Neural progenitor cell (in vitro differentiated cells): ENCODE measurements at places on chromosomes 2 and 18. TPM values are rescaled to one million over a fixed set of nuclear protein-coding genes. Genes with fewer than 3 reads are reported as not detected.

The C1GALT1C1L gene
- total RNA-seq = 0.12 TPM in 1 of 2 replicates, not detected in the other

The CCDC68 gene
- total RNA-seq = not detected in 2 replicates

The SULT1C4 gene
- 9.0 and 11.3 TPM in 2 replicates for total RNA-seq

The RAB6C gene
- 0.07 TPM in 1 of 2 replicates, not detected in the other for total RNA-seq

The GKN1 gene
- not detected in 2 replicates for total RNA-seq

The CCDC85A gene
- total RNA-seq = 0.34 and 0.43 TPM in 2 replicates

The BMP10 gene
- total RNA-seq = not detected in 2 replicates

The TRPM8 gene
- 4.9 and 7.5 TPM in 2 replicates for total RNA-seq

The SKOR2 gene
- total RNA-seq = not detected in 2 replicates

The COL4A4 gene
- total RNA-seq = 0.60 and 0.62 TPM in 2 replicates

The CRYBA2 gene
- total RNA-seq = not detected in 2 replicates

The FHL2 gene
- 17.8 and 20.7 TPM in 2 replicates for total RNA-seq

The TMEM214 gene
- 18.1 and 26.1 TPM in 2 replicates for total RNA-seq

The MYO3B gene
- total RNA-seq = 16.8 and 27.3 TPM in 2 replicates

- no peaks in the 10 kb centered on the region for H3K36me3 ChIP-seq
- H3K27me3 ChIP-seq = no peaks in the 10 kb centered on the region
- H3K4me1 ChIP-seq = peaks cover 3% of the 10 kb centered on the region
- no peak overlapping the region for H3K27ac ChIP-seq
Measured at GRCh38 chr2:206193671-206194357, 34.1 kb downstream of the EEF1B2 start.

DNA sequence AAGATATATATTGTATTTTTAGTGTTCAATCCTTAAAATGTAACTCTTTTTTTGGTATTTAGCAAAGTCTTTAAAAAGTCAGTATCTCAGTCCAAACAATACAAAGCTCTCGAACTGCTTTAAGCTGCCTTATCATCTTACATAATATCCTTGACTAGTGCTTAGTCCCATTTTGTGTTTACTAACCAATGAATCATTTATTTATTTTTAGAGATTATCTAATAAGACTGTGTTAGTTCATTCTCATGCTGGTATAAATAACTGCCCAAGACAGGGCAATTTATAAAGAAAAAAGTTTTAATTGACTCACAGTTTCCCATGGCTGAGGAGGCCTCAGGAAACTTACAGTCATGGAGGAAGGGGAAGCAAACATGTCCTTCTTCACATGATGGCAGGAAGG is 248.3 kb upstream of the KYNU start:
- no peaks in the 10 kb centered on the region for H3K27me3 ChIP-seq
- no peak overlapping the region for H3K27ac ChIP-seq
- no peaks in the 10 kb centered on the region for H3K36me3 ChIP-seq
- H3K4me1 ChIP-seq = peaks cover 7% of the 10 kb centered on the region
- DNase-seq = no peak

GRCh38 chr2:219406861-219407230 is 11.3 kb upstream of the DES start:
- no peaks in the 10 kb centered on the region for H3K36me3 ChIP-seq
- H3K4me1 ChIP-seq = peaks cover 16% of the 10 kb centered on the region
- peaks cover 9% of the 10 kb centered on the region for H3K27me3 ChIP-seq
- H3K4me3 ChIP-seq = no peak overlapping the region
- no peak overlapping the region for H3K27ac ChIP-seq

- peaks cover 19% of the 10 kb centered on the region for H3K4me1 ChIP-seq
- no peak overlapping the region for H3K4me3 ChIP-seq
- no peaks in the 10 kb centered on the region for H3K36me3 ChIP-seq
- peak; percentile 65 for DNase-seq
- H3K27ac ChIP-seq = no peak overlapping the region
- no peaks in the 10 kb centered on the region for H3K27me3 ChIP-seq
Measured at GRCh38 chr18:77042583-77042982, 90.0 kb downstream of the MBP start.

- H3K4me3 ChIP-seq = no peak overlapping the region
- no peaks in the 10 kb centered on the region for H3K27me3 ChIP-seq
- DNase-seq = no peak
- no peak overlapping the region for H3K27ac ChIP-seq
Measured at GRCh38 chr2:101327863-101328394, 19.4 kb upstream of the RNF149 start.

GRCh38 chr2:136010126-136010525 is 24.7 kb upstream of the DARS1 start:
- H3K4me3 ChIP-seq = no peak overlapping the region
- H3K4me1 ChIP-seq = peaks cover 12% of the 10 kb centered on the region

DNA sequence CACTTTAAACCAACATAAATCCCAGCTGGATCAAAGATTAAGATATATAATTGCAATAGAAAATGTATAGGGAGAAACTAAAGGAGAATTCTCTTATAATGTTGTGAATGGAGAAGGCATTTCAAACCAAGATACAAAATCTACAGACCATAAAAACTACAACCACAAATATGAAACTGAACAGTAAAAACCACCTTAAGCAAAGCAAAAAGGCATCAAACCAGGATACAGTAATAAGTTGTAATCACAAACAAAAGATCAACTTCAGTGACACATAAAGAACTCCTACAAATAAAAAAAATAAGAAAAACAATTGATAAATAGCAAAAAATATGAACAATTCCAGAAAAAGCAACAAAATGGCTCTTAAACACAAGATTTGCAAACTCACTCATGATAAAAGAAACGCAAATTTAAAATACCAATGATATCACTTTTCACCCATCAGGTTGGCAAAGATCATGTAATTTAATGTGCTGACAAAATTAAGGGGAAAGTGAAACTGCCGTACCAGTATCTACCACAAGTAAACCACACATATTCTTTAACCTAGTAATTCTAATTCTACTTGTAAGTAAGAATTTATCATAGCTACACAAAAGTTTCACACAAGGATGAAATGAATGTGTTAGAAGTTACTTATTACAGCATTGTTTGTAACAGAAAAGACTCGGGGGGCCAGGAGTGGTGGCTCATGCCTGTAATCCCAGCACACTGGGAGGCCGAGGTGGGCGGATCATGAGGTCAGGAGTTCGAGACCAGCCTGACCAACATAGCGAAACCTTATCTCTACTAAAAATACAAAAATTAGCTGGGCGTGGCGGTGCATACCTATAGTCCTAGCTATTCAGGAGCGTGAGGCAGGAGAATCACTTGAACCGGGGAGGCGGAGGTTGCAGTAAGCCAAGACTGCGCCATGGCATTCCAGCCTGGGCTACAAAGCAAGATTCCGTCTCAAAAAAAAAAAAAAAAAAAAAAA is 101.9 kb downstream of the USP34 start:
- no peak overlapping the region for H3K27ac ChIP-seq
- H3K4me1 ChIP-seq = no peaks in the 10 kb centered on the region
- H3K27me3 ChIP-seq = no peaks in the 10 kb centered on the region
- peaks cover 11% of the 10 kb centered on the region for H3K36me3 ChIP-seq

- H3K27ac ChIP-seq = no peak overlapping the region
- no peaks in the 10 kb centered on the region for H3K36me3 ChIP-seq
- H3K4me1 ChIP-seq = peaks cover 34% of the 10 kb centered on the region
- peaks cover 99% of the 10 kb centered on the region for H3K27me3 ChIP-seq
- H3K4me3 ChIP-seq = no peak overlapping the region
Measured at GRCh38 chr2:104849101-104849500, 4.8 kb upstream of the POU3F3 start.

GRCh38 chr18:52679354-52679753 is 339.4 kb downstream of the DCC start:
- peaks cover 63% of the 10 kb centered on the region for H3K4me1 ChIP-seq
- no peak for DNase-seq
- H3K36me3 ChIP-seq = no peaks in the 10 kb centered on the region
- no peak overlapping the region for H3K27ac ChIP-seq

- peaks cover 51% of the 10 kb centered on the region for H3K4me1 ChIP-seq
- H3K36me3 ChIP-seq = peaks cover 15% of the 10 kb centered on the region
- H3K4me3 ChIP-seq = no peak overlapping the region
- no peak for DNase-seq
Measured at GRCh38 chr18:25189391-25190185, 162.4 kb downstream of the ZNF521 start.

GRCh38 chr2:39380525-39381150 is 56.4 kb downstream of the MAP4K3 start:
- no peaks in the 10 kb centered on the region for H3K27me3 ChIP-seq
- DNase-seq = no peak
- peaks cover 5% of the 10 kb centered on the region for H3K36me3 ChIP-seq
- H3K4me1 ChIP-seq = peaks cover 8% of the 10 kb centered on the region
- H3K27ac ChIP-seq = no peak overlapping the region
- no peak overlapping the region for H3K4me3 ChIP-seq

GRCh38 chr2:37378411-37378810 is 34.0 kb downstream of the QPCT start:
- no peak for DNase-seq
- no peak overlapping the region for H3K27ac ChIP-seq
- H3K4me3 ChIP-seq = no peak overlapping the region
- no peaks in the 10 kb centered on the region for H3K4me1 ChIP-seq
- no peaks in the 10 kb centered on the region for H3K36me3 ChIP-seq

DNA sequence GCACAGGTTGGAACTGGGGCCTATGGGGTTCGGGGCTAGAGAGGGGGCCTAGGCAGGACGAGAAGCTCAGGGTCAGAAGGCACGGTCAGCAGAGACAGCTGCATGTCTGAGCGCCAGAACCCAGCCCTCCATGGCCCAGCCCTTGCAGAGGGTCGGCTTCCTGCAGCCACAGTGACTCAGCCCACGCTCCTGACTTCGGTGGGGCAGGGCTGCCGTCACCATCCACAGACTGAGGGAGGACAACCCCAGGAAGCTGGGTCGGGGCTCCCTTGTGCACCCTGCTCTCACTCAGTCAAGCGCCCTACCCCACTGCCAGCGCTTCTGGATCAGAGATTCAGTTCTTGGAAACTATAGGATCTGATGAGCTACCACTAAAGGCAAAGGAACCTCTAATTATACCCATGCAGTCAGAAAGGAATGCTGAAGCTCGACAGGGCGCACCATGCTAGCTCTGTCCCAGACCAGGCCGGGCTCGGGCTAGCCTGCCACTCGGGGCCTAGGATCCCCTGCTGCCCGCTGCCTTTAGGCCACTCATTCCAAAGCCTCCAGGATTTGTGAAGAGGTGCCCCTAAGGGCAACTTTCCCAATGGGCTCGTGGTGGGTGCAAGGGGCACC is 3.0 kb downstream of the ACTR1B start:
- no peaks in the 10 kb centered on the region for H3K27me3 ChIP-seq
- H3K4me1 ChIP-seq = peaks cover 17% of the 10 kb centered on the region
- H3K27ac ChIP-seq = no peak overlapping the region
- no peak for DNase-seq

GRCh38 chr2:105387225-105387624 is 11.6 kb downstream of the FHL2 start:
- DNase-seq = no peak
- no peaks in the 10 kb centered on the region for H3K36me3 ChIP-seq
- H3K27ac ChIP-seq = no peak overlapping the region
- no peaks in the 10 kb centered on the region for H3K4me1 ChIP-seq
- H3K4me3 ChIP-seq = no peak overlapping the region

GRCh38 chr2:41954304-41955291 is 93.2 kb upstream of the PKDCC start:
- no peak for DNase-seq
- H3K36me3 ChIP-seq = no peaks in the 10 kb centered on the region
- H3K27me3 ChIP-seq = no peaks in the 10 kb centered on the region
- H3K4me1 ChIP-seq = peaks cover 27% of the 10 kb centered on the region
- H3K27ac ChIP-seq = no peak overlapping the region

GRCh38 chr2:227627769-227628168 is 10.5 kb downstream of the SCYGR4 start:
- no peak for DNase-seq
- peaks cover 6% of the 10 kb centered on the region for H3K4me1 ChIP-seq
- no peak overlapping the region for H3K4me3 ChIP-seq
- no peak overlapping the region for H3K27ac ChIP-seq
- H3K27me3 ChIP-seq = no peaks in the 10 kb centered on the region

GRCh38 chr2:235148201-235149170 is 196.7 kb downstream of the SH3BP4 start:
- no peaks in the 10 kb centered on the region for H3K27me3 ChIP-seq
- no peak for DNase-seq
- H3K4me1 ChIP-seq = peaks cover 6% of the 10 kb centered on the region
- no peak overlapping the region for H3K4me3 ChIP-seq
- no peak overlapping the region for H3K27ac ChIP-seq

- H3K4me1 ChIP-seq = peaks cover 11% of the 10 kb centered on the region
- no peaks in the 10 kb centered on the region for H3K36me3 ChIP-seq
- no peak overlapping the region for H3K4me3 ChIP-seq
- no peak overlapping the region for H3K27ac ChIP-seq
- DNase-seq = no peak
- no peaks in the 10 kb centered on the region for H3K27me3 ChIP-seq
Measured at GRCh38 chr2:227188292-227188691, 23.9 kb downstream of the COL4A3 start.

DNA sequence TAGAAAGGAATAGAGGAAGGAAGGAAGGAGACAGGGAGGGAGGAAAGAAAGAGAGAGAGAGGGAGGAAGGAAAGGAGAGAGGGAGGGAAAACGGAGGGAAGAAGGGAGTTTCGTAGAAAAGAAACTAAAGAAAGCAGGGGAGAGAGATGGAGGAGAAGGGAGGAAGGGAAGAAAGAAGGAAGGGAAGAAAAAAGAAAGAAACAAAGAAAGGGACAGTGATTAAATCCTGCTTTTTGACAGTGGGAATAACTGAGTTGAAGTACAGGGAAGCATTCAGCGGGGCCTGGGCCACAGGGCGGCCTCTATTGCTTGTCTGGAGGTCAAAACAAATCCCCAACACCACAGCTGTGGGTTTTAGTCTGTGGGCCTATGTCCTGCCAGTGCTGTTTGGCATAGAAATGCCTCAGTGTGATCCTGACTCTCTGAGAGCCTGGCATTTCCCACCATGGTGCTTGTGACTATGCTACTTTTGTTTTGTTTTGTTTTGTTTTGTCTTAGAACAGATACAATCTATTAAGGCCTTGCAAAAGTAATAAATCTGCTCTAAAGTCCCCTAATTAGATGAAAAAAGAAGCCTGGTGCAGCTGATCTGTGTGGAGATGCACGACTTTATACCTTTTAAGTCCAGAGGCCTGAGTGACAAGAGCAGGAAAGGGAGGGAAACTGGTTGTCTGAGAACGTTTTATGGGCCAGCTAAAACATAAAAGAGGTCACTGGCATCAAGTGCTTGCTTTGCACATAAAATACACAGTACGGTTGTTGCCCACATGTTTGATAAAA is 40.0 kb downstream of the IL1RL2 start:
- DNase-seq = peak; percentile 1
- H3K27ac ChIP-seq = no peak overlapping the region
- peaks cover 9% of the 10 kb centered on the region for H3K4me1 ChIP-seq
- H3K36me3 ChIP-seq = no peaks in the 10 kb centered on the region
- H3K27me3 ChIP-seq = no peaks in the 10 kb centered on the region

GRCh38 chr2:30236591-30237238 is 5.4 kb downstream of the LBH start:
- H3K4me1 ChIP-seq = peaks cover 16% of the 10 kb centered on the region
- H3K36me3 ChIP-seq = no peaks in the 10 kb centered on the region
